ENCODE measurements at places on chromosomes 1 and 21. TPM values are rescaled to one million over a fixed set of nuclear protein-coding genes. Genes with fewer than 3 reads are reported as not detected.

GRCh38 chr1:9424261-9424660 lies 115.0 kb upstream of the SLC25A33 start:
- H3K4me1 ChIP-seq = peaks cover 6% of the 10 kb centered on the region
- H3K36me3 ChIP-seq = no peaks in the 10 kb centered on the region
- no peak overlapping the region for H3K4me3 ChIP-seq
- H3K27me3 ChIP-seq = peaks cover 6% of the 10 kb centered on the region

- no peaks in the 10 kb centered on the region for H3K27me3 ChIP-seq
- DNase-seq = no peak
- no peak overlapping the region for H3K4me3 ChIP-seq
- H3K27ac ChIP-seq = no peak overlapping the region
Measured at GRCh38 chr21:16842696-16843035, 670.2 kb upstream of the CXADR start.

GRCh38 chr21:46035809-46036695 lies 54.5 kb downstream of the COL6A1 start:
- DNase-seq = no peak
- H3K36me3 ChIP-seq = no peaks in the 10 kb centered on the region
- H3K4me1 ChIP-seq = peaks cover 4% of the 10 kb centered on the region

The TNFRSF18 gene
- total RNA-seq = not detected
